ENCODE measurements at places on chromosomes 16 and 17.

GRCh38 chr17:51819341-51820219 is 338.9 kb downstream of the CA10 start:
- DNase-seq, result no peak

DNA sequence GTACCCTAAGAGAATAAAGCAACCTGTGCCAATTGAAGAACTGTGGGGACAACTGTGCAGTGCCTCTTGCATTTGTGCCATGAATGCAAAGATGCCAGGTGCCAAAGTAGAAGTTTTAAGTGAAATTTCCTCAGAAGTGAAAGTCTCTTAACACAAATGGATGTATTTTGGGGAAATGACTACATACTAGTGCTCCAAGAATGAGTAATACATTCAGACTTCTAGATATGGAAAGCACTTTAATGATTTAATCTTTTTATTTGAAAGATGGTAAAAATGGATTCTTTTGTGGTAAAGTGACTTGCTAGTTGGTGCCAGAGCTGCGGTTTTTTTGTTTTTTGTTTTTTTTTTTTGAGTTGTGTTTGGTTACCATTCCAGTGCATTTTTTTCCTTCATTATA is 15.0 kb downstream of the UTP18 start:
- no peak for DNase-seq

- no peak for DNase-seq
Measured at GRCh38 chr16:11649276-11649675, 19.0 kb upstream of the SNN start.

DNA sequence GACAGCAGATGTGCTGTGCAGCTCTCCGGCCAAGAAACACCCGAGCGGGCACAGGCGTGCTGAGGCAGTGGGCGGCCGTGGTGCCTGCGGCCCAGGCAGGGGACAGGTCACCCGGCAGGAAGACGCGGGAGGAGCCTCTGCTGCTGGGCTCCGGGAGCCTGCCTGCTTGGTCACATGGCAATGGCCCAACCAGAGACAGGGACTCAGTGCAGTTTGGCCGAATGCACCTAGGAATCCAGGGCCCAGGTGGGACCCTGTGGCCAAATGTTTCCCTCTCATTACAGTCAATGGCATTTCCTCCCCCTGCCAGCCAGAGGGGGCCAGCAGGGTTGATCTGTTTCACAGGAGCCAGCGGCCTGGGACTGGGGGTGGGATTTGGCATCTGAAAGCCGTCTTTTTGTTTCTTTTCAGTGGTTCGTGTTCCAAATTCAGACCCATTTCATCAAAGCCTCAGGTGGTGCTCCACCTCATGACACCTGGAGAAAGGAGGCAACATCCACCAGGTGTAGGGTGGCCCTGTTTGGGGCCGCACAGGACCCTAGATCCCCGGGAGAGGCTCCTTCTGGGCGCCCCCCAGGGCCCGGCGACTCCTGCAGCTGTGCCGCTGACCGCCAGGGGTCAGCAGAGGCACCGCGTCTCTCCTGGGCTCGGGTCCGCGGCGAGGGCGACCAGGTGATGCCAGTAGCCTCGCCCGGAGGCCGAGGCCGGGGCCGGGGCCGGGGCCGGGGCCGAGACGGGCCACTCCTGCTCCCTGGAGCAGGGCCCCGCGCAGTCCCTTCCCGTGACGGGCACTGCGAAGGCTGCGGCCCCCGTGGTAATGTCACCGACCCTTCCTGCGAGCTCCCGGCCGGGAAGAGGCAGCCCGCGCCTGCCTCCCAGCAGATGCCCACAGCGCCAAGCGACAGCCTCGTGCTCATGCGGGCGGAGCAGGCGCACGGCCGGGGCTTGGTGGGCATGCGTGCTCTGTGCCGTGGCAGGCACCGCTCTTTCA is 118.5 kb downstream of the C16orf78 start:
- peak; percentile 57 for DNase-seq

DNA sequence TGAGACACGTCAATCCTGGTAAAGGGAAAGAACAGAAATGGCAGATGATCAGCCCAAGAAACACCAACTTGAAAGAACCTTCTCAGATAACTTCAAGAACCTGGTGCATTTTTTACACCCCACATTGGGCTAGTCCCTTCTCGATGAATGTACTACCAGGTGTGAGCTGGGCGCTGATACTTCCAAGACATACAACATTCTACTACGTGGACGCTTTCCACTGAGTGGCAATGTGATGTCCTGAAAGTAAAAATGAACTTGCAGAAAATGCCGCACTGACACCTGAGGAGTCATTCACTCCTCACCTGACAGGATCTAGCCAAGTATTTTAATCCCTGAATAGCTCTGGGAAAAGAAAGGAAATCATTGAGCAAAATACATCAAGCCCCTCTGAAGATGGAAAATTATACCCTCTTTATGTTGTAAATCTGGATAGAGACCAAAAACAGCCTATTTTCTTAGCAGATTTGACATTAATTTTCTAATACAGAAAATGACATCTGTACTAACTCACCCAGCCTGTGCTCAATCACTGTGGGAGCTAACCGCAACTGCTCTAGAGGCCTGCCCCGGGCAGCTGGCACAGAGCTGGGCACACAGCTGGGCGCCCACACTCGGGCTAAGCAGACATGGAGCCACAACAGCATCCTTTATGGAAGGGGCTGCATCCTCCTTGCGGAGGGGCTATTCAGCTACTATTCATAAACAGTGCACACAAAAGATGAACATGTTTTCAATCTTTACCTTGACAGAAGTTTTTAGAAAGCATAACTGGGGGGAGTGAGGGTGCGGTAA is 16.2 kb downstream of the SNN start:
- DNase-seq, result no peak

- peak; percentile 69 for DNase-seq
Measured at GRCh38 chr17:29115961-29116803, 64.0 kb downstream of the MYO18A start.

DNA sequence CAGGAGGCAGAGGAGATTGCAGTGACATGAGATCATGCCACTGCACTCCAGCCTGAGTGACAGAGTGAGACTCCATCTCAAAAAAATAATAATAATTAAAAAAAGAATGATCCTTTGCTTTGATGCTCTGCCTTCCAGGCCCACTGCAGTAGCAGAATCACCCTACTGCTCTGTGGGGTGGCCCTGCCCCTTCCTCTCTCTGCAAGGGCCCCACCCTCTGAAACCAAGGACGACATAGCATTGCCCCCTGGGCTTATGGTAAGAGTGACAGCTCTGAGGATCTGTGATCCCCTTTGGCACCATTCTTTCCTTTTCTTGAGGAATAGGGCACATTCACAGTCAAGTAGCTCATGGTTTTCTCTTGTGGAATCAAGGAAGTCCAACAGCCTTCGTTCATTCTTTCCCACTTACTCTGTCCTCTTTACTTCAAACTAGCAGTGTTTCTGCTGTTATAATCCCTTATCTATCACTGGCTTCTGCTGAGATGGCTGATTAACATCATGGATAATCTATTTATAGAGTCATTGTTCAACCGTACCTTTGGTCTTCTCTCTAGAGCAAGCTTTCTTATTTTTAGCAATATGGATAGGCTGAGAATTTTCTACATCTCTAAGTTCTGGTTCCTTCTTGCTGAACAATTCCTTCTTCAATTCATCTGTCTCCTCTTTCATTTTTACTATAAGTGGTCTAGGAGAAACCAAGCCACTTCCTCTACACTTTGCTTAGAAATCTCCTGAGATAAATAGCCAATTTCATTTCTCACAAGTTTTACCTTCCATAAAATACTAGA is 14.1 kb downstream of the RAD51C start:
- DNase-seq, result no peak

All from stimulated activated naive CD8-positive, alpha-beta T cell treated with anti-CD3 and anti-CD28 coated beads, Interleukin-15, Interleukin-2, amounts not matched to agents 100 U/mL and 50 U/mL, for 24 hours (primary cell).